Dermis microvascular lymphatic vessel endothelial cell (primary cell): ENCODE measurements at places on chromosomes 4 and X.

DNA sequence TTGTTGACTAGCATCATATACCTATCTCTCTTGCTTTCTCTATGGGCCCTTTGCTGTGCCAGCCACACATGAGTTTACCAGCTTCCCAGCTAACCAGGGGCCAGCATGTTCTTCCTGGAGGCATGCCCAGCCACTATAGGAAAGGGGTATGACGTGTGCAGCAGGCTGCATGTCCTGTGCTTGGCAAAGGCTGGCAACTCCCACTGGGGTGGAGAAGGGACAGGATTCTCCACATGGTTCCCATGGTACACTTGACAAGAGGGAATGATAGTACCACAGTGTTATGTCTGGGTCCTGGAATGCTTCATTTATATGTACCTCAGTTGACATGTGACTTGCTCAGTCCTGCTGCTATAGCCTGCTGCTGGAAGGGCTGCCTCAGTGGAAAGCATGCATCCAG lies 78.8 kb downstream of the TMEM164 start:
- peak; percentile 69 for DNase-seq

DNA sequence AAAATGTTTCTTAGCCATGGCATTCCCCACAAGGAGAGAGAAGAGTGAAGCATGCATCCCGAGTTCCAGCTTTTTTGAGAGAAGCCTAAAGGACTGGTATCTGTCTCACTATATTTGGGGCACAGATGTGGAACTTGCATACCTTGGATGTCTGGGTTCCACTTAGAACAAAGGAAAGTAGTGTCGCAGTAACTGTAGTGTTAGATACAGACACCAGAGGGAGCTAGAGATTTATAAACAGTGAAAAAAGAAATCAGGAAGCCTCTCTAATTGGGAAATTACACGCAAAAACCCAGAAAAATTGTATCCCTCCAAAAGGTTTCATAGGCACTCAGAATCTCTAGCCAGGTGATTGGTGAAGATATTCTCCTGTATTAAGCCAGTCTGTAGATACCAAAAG lies 34.4 kb downstream of the AGTR2 start:
- DNase-seq, result no peak

GRCh38 chr4:108607079-108607815 lies 13.1 kb upstream of the RPL34 start:
- no peak for DNase-seq

DNA sequence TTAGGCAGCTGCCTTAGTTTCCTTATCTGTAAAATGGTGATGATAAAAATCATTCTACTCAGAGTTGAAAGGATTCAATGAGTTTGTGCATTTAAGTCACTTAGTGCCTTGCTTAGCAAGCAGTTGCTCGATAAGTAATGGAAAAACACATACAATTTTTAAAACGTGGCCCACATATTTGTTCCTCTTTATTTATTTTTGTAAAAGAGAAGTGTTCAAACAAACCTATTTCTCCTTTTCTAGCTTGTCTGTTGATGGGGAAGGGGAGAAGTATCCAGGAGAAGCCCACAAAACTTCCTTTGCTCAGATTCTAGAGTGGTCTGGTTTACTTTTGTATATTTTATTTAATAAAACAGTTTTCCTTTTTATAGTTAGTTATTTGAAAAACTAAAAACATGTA lies 3.3 kb upstream of the HPGDS start:
- no peak for DNase-seq

- DNase-seq, result no peak
Observed at GRCh38 chr4:101355246-101355645, 7.9 kb upstream of the PPP3CA start.

DNA sequence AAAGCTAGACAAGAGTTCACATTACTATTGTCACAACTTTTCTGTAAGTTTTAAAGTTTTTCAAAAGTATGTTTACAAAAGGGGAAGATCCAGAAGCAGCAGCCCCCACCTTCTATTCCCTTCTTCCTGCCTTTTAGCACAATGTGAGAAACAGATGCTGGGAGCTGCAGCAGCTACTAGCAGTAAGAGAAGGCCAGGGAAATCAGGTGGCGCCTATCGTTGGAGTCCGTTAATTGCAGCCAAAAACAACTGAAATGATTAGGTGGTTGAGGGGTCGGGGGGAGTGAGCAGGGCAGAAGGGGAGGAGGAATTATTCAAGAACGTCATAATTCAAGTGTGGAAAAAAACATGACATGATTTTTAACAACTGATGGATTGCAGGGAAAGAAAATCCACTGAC lies 27.4 kb downstream of the FRYL start:
- peak; percentile 84 for DNase-seq

DNA sequence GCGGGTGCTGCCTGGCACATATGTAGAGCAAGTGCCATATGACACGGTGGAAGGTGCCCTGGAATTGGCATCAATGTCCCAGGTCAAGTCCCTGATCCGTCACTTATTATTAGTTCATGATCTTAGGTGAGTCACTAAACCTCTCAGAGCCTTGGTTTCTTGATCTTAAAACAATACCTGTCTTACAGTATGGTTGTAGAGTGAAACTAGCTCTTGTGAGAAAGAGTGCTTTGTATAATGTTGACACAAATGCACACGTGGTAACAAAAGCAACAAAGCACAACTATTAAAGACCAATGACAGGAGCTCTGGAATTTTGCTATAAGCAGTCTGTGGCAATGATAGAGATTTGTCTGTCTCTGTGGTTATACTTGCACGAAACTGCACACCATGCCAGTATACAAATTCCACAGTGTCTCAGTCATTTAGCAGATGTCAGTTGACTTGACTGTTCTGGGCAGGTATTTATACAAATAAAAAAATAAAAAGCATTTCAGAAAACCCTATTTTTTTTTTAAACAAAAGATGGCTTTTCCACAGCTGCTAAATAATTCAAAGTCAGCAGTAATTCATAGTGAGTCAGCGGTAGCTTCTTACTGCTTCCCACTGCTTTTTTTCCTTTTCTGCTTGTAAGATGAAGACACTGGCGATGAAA lies 19.7 kb upstream of the ACSL1 start:
- DNase-seq, result no peak

DNA sequence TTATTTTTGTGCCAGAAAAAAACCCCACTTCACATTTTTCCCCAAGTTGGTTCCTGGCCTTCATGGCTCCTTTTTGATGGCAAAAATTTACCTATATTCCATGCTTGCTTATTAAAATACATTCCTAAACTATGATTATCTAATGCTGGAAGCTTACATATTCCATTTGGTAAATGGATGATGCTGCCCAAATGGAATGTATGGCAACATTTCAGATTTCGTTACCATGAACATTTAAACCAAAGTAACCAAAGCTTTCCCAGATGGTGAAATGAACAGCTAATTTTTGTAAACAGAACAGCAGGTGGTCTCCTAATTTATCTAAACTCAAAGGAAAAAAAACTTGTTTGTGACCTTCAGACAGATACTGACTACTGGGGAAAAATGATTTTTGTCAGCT lies 110.8 kb upstream of the TEX13A start:
- DNase-seq, result no peak

- DNase-seq, result no peak
Observed at GRCh38 chr4:102230194-102230593, 115.1 kb downstream of the SLC39A8 start.

GRCh38 chr4:158816955-158817354 lies 48.1 kb downstream of the FNIP2 start:
- DNase-seq, result no peak

GRCh38 chr4:75714704-75715103 lies 9.7 kb upstream of the USO1 start:
- no peak for DNase-seq

DNA sequence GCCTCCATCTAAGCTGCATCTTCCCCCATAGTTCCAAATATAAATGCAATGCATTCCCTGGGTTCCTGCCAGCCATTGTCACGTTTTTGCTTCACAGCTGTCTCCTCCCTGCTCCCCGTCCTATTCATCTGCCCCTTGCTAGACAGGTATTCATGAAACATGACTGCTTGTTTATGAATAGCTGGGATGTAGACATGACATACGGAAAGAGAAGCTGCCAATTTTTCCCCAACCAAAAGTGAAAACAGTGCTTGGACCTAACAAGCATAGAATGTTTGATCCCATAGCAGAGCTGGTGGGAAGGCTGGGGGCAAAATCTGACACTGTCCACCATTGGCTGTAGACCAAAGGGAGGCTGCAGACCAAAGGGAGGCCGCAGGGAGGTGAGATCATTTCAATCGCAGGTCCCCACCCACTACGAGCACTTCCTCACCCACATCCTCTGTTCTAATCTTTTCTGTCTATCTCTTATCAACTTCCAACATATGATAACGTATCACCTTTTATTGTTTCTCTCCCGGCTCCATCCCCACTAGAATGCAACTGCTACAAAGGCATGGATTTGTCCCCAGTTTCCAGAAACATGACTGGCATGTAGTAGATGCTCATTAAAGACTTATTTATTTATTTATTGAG lies 8.5 kb upstream of the GYG2 start:
- peak; percentile 70 for DNase-seq

- no peak for DNase-seq
Observed at GRCh38 chrX:39877905-39878304, 219.9 kb downstream of the BCOR start.

DNA sequence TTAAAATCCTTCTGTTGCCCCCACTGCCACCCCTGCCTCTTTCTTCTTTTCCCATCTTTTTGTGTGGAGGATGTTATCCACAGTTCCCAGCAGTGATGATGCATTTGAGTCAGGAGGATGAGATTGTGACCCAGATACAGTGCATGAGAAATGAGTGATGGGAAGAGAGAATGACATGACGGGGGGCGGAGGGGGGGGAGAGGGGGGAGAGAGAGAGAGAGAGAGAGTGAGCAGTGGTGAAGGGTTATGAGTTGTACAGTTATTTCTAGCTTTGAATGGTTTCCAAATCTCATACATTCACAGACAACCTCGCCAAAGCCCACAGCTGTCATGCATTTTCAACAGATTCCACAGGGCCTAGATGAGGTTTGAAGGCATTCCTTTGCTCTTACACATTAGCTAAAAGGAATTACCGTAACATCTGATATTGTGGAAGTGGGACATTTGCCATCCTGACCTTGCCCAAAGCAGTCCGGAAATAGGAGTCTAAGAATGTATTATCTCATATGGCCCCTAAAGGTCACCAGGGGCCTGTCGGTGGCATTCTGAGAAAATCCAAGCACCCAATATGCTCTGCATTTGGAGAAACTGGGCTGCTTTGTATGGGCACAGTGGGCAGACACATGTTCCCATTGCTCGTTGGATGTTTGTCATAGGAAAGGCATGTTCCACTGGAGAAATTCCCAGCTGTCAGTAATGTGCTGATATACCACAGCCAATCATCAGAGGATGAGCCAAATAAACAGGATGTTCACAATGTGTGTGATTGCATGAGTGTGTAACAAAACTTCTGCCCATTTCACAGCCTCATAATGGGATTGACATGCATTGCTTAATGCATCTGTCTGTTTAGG lies 435.8 kb downstream of the SPRY1 start:
- peak; percentile 93 for DNase-seq

- no peak for DNase-seq
Observed at GRCh38 chrX:84475596-84475995, 26.7 kb downstream of the HDX start.

DNA sequence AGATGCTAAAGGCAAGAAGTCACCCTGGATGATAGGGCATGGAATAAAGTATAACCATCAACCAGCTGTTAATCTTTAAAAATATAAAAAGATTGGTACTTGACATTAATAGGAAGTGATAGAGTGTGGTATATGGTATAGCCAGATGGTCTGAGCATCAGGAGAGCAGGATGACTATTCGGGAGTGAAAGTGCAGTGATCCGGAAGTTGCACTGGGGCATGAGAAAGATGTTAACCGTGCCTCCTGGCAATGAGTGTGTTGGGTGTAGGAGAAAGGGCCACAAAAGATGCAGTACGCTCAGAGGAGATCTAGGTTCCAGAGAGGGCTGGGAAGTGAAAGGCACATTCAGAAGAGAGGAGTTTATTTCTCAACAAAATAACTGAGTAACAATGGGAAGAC lies 65.0 kb downstream of the TSPAN7 start:
- DNase-seq, result no peak

GRCh38 chr4:76007089-76007862 lies at the start of gene CXCL9:
CXCL9 (minus strand) TSS chr4:76007509; CDS start chr4:76007449, 60 bp downstream.
- no peak for DNase-seq

DNA sequence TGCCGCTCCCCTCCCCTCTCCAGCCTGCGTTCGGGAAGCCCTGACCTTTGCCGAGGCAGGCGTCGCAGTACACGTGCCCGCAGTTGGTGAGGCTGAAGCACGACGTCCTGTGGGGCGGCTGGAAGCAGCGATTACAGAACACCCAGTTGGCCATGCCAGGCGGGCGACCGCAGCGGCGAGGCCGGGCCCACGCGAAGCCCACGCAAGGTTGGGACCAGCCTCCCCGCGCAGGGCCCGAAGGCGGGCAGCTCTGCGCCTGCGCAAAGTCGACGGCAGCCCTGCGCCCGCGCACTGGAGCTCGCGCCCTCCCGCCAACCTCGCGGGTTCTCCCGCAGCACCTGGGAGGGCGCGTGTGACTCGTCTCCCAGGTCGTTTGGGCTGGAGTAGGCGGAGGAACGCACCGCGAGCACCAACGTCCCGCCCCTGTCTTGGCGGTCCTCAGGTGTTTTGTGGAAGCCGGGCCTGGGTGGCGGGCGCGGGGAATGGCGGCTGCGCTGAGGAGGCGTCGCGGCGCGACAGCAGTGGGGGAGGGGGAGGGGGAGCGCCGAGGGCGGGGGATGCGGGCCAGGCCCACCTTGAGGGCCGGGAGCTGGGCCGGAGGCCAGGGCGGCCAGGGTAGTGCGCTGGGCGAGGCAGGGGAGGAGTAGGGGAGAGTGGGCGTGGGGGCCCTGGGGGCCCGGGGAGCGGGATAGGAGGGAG lies at the start of gene RNF212:
Gene RNF212 (minus strand): TSS at position 254 of the 699 bp plus-strand sequence. CDS start 100 bp downstream, at position 154.
- DNase-seq, result peak; percentile 15

DNA sequence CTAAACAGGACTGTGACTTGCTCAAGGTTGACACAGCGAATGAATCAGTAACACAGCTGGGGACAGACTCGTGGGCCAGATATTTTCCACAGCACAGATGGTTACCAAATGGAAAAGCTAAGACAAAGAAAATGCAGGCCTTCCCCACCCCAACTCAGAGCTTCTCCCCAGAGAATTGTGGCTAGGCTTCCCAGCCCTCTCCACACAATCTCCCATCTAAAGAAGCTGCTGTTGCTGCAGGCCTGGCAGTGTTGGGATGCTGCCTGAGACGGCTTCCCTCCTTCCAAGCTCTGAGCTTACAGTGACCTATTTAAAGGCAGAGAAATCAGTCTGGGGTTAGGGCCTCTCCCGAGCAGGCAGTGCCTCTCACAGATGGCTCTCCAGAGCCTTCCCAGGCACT lies 46.5 kb upstream of the PGRMC1 start:
- DNase-seq, result no peak
